ENCODE measurements at places on chromosomes 1 and 21.

DNA sequence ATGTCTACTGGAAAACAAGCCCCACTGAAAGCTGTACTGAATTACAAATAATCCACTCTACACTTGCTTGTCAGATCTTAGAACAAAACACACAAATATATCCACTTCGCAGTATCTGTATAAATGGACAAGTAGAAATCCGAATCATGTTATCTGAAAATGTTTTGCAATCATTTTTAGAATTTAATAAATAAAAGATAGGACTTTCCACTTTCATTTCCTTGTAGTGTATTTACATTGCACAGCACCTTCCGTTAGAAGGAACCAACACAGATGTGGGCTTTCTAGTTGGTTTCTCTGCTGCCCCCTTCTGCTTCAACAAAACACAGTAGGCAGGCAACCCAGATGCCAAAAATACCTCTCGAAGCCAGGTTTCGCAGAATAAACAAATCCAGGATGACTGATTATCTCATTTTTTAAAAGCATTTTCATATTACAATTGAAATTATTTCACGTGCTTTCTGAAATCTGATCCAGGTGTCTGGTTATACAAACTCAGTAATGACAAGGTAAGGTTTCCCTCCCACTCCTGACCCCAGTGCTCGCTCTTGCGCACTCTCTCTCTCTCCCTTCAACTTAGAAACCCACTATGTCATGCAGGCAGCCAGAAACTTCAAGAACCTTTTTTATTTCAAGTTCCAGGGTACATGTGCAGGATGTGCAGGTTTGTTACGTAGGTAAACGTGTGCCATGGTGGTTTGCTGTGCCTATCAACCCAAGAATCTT lies 389.9 kb downstream of the SMYD3 start:
- peak; percentile 57 for DNase-seq

DNA sequence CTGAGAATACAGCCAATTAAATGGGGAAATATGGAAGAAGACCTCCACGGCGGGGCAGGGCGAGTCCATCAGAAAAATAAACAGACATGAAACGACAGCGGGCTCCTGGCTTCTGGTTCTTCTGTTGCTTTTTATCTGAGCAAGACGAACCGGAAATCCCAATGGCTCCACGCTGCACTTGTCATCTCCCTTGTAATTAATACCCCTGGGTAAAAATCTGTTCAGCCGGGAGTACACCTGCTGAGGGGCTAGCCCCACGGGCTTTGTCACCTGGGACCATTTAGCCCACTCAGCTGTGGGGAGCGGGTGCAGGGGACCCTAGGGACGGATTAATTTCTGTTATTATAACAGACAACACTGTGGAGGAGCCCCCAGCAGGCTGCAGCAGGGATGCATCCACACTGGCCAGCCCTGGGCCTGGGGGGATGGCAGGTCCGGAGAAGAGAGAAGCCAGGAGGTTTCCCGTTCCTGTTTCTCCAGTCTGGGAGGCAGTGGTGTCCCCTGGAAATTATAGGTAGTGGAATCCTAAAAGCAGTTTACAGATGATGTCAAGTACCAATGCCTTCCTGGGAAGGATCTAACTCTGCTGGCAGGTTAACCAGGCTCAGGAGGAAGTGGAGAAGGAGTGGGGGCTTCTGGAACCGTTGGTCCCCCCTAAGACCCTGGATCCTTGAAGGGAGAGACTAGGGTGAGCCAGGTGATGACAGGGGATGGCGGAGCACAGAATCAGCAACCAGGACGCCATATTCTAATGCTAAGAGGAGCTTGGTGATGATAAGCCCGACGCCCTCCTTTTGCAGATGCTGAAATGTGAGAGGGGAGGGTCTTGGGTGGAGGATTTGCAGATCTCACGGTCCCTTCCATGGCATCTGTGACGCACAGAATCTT lies 566.1 kb downstream of the PTPRU start:
- DNase-seq = peak; percentile 37

DNA sequence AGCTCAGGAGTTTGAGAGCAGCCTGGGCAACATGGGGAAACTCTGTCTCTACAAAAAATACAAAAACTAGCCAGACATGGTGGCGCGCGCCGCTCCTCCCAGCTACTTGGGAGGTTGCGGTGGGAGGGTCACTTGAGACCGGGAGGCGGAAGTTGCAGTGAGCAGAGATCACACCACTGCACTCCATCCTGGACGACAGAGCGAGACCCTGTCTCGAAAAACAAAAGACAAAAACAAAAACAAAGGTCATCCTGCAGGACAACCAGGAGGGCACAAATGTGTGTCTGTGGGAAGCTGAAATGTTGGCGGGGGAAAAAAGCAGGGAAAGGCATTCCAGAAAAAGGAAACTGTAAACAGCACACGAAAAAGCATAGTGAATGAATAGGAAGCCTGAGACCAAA lies 104.1 kb upstream of the HNRNPU start:
- no peak for DNase-seq

DNA sequence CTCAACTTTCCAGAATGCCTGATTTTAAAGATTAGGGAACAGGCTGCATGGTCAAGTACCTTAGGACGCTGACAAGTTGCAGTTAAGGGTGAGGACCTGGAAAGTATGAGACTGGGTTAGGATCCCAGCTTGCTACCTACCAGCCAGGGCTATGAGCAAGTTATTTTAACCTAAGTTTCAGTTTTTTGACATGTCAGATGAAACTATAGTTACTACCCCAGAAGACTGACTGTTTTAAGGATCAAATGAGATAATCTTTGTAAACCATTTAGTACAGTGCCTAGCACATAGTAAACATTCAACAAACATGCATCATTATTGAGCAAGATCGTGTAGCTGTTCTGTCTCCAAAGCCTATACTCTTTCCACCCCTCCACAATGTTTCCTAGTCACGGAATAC lies 14.4 kb downstream of the THEMIS2 start:
- DNase-seq = no peak

GRCh38 chr1:113298941-113299340 lies 91.4 kb upstream of the MAGI3 start:
- DNase-seq = no peak

All from SK-N-SH (cell line).